ENCODE measurements at places on chromosomes 2 and 18. TPM values are rescaled to one million over a fixed set of nuclear protein-coding genes. Genes with fewer than 3 reads are reported as not detected.

GRCh38 chr2:24153478-24153877, 21.4 kb upstream of the FAM228A start:
- H3K4me1 ChIP-seq, result no peaks in the 10 kb centered on the region
- no peak overlapping the region for H3K4me3 ChIP-seq
- no peaks in the 10 kb centered on the region for H3K27me3 ChIP-seq
- peaks cover 6% of the 10 kb centered on the region for H3K36me3 ChIP-seq

GAD1 gene
- total RNA-seq, result 0.74 TPM

DNA sequence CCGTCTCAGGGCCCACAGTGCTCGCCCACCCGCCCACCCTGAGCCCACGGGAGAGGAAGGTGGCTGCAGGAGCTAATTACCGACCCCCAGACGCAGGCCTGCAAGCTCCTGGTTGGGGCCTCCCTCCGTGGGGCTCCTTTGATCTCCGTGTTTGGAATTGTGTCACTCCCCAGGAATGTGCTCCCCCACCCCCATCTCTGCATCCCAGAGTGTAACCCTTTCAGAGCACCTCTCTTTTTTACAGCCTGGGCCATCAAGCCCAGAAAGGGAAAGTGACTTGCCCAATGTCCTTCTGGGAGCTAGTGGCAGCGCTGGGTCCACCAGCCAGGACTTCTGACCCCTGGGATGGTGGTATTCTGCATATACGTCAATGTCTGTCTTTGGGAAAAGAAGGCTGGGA, 335.1 kb downstream of the CYRIA start:
- H3K4me1 ChIP-seq, result no peaks in the 10 kb centered on the region
- no peaks in the 10 kb centered on the region for H3K27me3 ChIP-seq
- H3K27ac ChIP-seq, result no peak overlapping the region
- H3K4me3 ChIP-seq, result no peak overlapping the region
- DNase-seq, result no peak
- no peaks in the 10 kb centered on the region for H3K36me3 ChIP-seq

COL4A3 gene
- not detected for total RNA-seq

SERPINB10 gene
- not detected for total RNA-seq

DNA sequence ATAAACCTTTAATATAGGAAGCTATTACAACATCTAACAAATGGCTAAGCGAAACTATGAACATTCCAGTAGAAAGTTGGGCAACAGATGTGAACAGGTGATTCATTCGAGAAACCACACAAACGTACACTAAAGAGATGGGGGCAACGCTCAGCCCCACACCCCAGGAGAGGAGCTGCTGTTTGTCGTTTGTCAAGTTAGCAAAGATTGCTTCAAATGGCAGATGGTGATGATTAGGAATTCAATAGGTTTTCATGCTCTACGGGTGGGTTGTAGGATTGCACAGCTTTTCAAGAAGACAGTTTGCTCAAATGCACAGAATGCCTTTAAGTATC, 154.7 kb upstream of the HDAC4 start:
- H3K4me3 ChIP-seq, result no peak overlapping the region
- H3K36me3 ChIP-seq, result no peaks in the 10 kb centered on the region
- peaks cover 17% of the 10 kb centered on the region for H3K27me3 ChIP-seq
- no peak overlapping the region for H3K27ac ChIP-seq
- peaks cover 15% of the 10 kb centered on the region for H3K4me1 ChIP-seq
- DNase-seq, result no peak

SIX3 gene
- total RNA-seq, result not detected

MRPS9 gene
- total RNA-seq, result 57.1 TPM

PAIP2B gene
- total RNA-seq, result 2.4 TPM

MC4R gene
- not detected for total RNA-seq

PARD6G gene
- 0.26 TPM for total RNA-seq

DLX2 gene
- not detected for total RNA-seq

DNA sequence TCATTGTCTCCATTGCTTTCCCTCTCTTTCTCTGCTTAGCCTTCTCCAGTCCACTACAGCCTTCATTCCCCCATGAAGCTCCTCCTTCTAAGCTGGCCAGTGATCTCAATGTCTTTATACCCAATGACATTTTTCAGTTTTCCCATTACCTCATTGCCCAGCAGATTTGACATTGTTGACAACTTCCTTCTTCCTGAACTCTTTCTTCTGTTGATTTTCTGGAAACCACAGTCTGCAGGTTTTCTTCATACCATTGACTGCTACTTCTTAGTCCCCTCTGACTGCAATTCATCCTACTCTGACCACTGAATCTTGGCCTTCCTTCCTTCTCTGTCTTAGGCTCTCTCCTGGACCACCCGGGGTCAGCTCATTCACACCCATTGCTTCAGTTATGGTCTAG, 22.9 kb upstream of the SPP2 start:
- H3K36me3 ChIP-seq, result no peaks in the 10 kb centered on the region
- peaks cover 22% of the 10 kb centered on the region for H3K4me1 ChIP-seq
- no peak overlapping the region for H3K27ac ChIP-seq
- no peak overlapping the region for H3K4me3 ChIP-seq

MMADHC gene
- 151 TPM for total RNA-seq

DNA sequence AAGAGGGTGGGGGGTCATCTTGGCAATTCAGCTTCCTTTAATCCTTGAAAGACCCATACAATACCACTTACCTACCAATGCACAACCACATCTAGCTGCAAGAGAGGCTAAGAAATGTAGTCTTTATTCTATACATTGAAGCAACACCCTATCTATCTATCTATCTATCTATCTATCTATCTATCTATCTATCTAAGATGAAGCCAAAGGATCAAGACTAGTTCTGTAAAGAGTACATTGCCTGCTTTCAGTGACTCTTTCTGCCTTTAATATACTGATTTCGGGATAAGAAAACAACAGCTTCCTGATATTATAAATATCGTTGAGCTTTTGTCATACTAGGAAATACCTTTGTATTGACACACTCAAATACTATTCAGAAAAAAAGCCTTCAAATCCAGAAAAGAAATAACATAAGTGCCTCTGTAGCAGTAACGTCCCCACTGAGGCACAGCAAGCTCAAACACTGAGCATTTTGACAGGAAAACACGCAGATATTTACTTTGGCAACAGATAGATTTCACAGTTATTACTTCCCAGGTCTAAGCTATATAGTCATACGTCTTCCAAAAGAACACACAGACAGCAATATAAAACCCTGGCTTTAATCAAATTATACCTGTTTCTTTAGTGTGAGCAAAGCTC, 139.4 kb upstream of the SERTAD2 start:
- H3K4me1 ChIP-seq, result no peaks in the 10 kb centered on the region
- DNase-seq, result no peak
- no peaks in the 10 kb centered on the region for H3K27me3 ChIP-seq
- H3K36me3 ChIP-seq, result no peaks in the 10 kb centered on the region
- no peak overlapping the region for H3K4me3 ChIP-seq

DNA sequence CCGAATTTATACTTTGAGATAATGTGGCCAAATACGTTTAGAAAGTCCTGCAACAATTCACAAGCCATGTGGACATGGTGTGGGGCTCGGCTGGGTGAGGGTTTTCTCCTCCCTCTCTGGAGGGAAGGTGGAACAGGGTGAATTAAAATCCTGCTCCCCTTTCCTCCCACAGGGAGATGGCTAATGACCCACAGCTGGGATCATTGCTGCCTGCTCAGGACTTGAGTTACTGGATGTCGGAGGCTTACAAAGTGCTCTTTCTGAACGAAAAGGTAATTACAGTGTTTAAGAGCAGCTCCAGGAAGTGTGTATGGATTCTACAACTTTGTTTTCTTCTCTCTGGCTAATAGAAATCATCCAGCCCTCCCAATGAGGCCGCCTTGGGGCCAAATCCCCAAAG, 97.9 kb upstream of the ALKAL2 start:
- no peaks in the 10 kb centered on the region for H3K4me1 ChIP-seq
- no peaks in the 10 kb centered on the region for H3K36me3 ChIP-seq
- H3K27me3 ChIP-seq, result no peaks in the 10 kb centered on the region
- no peak overlapping the region for H3K4me3 ChIP-seq
- H3K27ac ChIP-seq, result no peak overlapping the region
- DNase-seq, result no peak

GRCh38 chr18:75377926-75378325, 49.6 kb downstream of the SMIM21 start:
- no peak for DNase-seq
- H3K27ac ChIP-seq, result no peak overlapping the region
- H3K36me3 ChIP-seq, result no peaks in the 10 kb centered on the region

GRCh38 chr2:104118889-104119288, 735.0 kb upstream of the POU3F3 start:
- H3K4me1 ChIP-seq, result no peaks in the 10 kb centered on the region
- no peak overlapping the region for H3K4me3 ChIP-seq

GRCh38 chr18:8972116-8972515, 130.4 kb upstream of the NDUFV2 start:
- no peaks in the 10 kb centered on the region for H3K4me1 ChIP-seq
- H3K27me3 ChIP-seq, result no peaks in the 10 kb centered on the region
- H3K27ac ChIP-seq, result no peak overlapping the region
- no peaks in the 10 kb centered on the region for H3K36me3 ChIP-seq

SERPINB12 gene
- not detected for total RNA-seq

LINC00305 gene
- not detected for total RNA-seq

RRM2 gene
- 424 TPM for total RNA-seq

DNA sequence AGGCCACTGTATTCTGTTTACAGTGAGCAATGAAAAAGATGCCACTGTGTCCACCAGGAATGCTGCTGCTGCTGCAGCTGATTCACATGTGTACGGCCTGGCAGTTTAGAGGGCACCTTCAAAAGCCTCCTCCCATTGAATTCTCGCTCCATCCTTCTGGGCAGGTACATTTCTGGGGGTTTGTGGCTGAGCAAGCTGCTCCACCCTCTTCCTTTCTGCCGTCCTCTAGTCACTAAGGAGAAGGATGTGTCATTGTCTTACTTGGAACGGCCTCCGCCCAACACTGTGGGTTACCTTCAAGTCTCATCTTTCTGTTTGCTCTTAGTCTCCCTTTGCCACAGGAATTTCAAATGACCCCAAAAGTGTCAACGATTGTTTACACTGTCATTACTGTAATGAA, 182.0 kb downstream of the ZBTB7C start:
- H3K27me3 ChIP-seq, result peaks cover 8% of the 10 kb centered on the region
- no peaks in the 10 kb centered on the region for H3K36me3 ChIP-seq
- H3K27ac ChIP-seq, result no peak overlapping the region

ZFAND2B gene
- 27.2 TPM for total RNA-seq

- peaks cover 9% of the 10 kb centered on the region for H3K27me3 ChIP-seq
- H3K36me3 ChIP-seq, result no peaks in the 10 kb centered on the region
- H3K4me1 ChIP-seq, result peaks cover 24% of the 10 kb centered on the region
- H3K27ac ChIP-seq, result no peak overlapping the region
- no peak for DNase-seq
- H3K4me3 ChIP-seq, result no peak overlapping the region
Measured at GRCh38 chr2:10887476-10887875, 24.3 kb upstream of the KCNF1 start.

GRCh38 chr2:194742706-194743105, 914.3 kb upstream of the SLC39A10 start:
- H3K4me1 ChIP-seq, result no peaks in the 10 kb centered on the region
- H3K27me3 ChIP-seq, result no peaks in the 10 kb centered on the region
- DNase-seq, result no peak
- H3K27ac ChIP-seq, result no peak overlapping the region

LBH gene
- total RNA-seq, result 85.0 TPM

RGPD6 gene
- 14.9 TPM for total RNA-seq

PDE1A gene
- not detected for total RNA-seq

DNA sequence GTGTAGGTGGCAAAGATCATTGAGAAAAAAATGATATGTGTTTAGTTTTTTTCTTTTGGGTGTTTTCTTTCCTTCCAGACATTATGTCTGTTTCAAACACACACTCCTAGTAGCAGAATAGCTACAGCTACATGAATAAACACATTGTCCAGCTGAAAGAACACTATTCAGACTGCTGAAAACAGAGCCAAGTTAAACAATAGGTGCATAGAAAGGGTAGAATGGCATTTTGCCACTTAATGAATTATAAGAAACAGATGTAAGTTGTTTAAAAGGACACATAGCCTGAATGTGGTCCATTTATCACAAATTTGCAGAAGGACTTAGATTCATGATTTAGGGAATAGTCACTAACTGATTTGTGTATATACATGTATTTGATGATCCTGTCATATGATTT, 20.1 kb downstream of the CTLA4 start:
- H3K36me3 ChIP-seq, result peaks cover 6% of the 10 kb centered on the region
- DNase-seq, result no peak
- no peak overlapping the region for H3K4me3 ChIP-seq
- H3K4me1 ChIP-seq, result peaks cover 51% of the 10 kb centered on the region
- no peak overlapping the region for H3K27ac ChIP-seq

GRCh38 chr2:141306368-141306767, 824.4 kb downstream of the LRP1B start:
- H3K4me1 ChIP-seq, result no peaks in the 10 kb centered on the region
- no peak overlapping the region for H3K27ac ChIP-seq
- no peaks in the 10 kb centered on the region for H3K27me3 ChIP-seq
- DNase-seq, result no peak

TRAPPC8 gene
- total RNA-seq, result 24.3 TPM

- H3K27ac ChIP-seq, result no peak overlapping the region
- no peaks in the 10 kb centered on the region for H3K4me1 ChIP-seq
- no peaks in the 10 kb centered on the region for H3K27me3 ChIP-seq
- H3K4me3 ChIP-seq, result no peak overlapping the region
Measured at GRCh38 chr2:103364177-103364576, 602.3 kb downstream of the TMEM182 start.

C2orf49 gene
- total RNA-seq, result 19.0 TPM

- peaks cover 60% of the 10 kb centered on the region for H3K4me1 ChIP-seq
- H3K4me3 ChIP-seq, result peak overlapping the region; percentile 93
- H3K36me3 ChIP-seq, result peaks cover 72% of the 10 kb centered on the region
- peak overlapping the region; percentile 97 for H3K27ac ChIP-seq
- DNase-seq, result peak; percentile 53
- no peaks in the 10 kb centered on the region for H3K27me3 ChIP-seq
Measured at GRCh38 chr2:201128933-201129505, 13.1 kb downstream of the CFLAR start.

DNA sequence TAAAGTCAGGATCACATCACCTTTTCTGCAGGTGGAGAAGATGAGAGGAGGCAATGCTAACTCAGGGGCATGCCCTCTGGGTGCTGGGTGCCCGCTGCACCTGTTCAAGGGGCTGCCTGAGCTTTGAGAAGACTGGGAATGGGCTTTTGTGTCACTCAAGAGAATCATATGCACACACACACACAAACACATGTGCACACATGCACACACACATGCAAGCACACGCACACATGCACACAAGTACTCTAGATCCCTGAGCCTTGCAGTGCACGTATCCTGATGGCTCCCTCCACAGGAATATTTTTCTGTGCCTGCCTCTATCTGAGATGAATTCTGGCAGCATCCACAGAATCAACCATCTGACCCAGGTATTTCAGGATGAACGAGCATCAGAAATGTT, 110.0 kb upstream of the TEX51 start:
- H3K4me3 ChIP-seq, result no peak overlapping the region
- H3K36me3 ChIP-seq, result no peaks in the 10 kb centered on the region
- no peaks in the 10 kb centered on the region for H3K4me1 ChIP-seq

DNA sequence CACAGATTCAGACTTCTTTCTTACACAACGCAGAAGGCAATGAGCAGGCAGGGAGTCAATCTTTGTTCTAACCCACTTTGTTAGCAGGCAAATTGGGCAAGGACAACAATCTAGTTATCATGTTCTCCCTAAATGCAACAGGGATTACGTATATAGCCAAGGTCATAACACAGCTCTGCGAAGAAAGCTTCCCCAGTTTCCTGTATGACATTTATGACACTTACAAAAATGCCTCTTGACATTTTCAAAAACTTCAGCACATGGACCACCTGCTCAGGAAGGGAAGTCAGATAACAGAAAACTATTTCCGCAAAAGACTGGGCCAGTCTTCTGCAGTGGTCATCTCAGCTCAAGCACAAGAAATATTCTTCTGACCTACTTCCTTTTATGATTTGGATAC, 106.1 kb downstream of the IRS1 start:
- peaks cover 26% of the 10 kb centered on the region for H3K27me3 ChIP-seq
- H3K4me1 ChIP-seq, result peaks cover 3% of the 10 kb centered on the region
- no peak overlapping the region for H3K27ac ChIP-seq
- DNase-seq, result no peak
